ENCODE measurements at places on chromosomes 4 and X.

DNA sequence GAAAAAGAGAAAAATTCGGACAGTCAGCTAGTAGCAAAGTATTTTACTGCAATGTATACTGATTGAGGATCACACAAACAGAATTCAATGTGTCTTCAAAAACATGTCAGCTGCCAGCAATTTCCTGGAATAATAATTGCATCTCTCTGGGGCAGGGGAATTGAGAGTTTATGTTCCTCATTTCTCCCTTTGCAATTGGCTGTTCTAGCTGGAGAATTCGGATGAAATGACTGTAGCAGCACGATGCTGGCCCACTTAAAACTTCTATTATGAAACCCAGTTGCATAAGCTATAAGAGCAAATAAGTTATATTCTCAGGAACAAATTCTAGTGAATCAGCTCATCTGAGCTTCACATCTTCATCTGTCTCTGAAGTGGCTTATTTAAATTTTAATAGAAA is 99.9 kb upstream of the CPEB2 start:
- no peak for DNase-seq

- no peak for DNase-seq
Measured at GRCh38 chr4:31104043-31104442, 383.9 kb downstream of the PCDH7 start.

- no peak for DNase-seq
Measured at GRCh38 chr4:6916587-6917460, 7.2 kb downstream of the TBC1D14 start.

GRCh38 chr4:122781486-122781885 is 45.1 kb upstream of the FGF2 start:
- DNase-seq, result no peak

DNA sequence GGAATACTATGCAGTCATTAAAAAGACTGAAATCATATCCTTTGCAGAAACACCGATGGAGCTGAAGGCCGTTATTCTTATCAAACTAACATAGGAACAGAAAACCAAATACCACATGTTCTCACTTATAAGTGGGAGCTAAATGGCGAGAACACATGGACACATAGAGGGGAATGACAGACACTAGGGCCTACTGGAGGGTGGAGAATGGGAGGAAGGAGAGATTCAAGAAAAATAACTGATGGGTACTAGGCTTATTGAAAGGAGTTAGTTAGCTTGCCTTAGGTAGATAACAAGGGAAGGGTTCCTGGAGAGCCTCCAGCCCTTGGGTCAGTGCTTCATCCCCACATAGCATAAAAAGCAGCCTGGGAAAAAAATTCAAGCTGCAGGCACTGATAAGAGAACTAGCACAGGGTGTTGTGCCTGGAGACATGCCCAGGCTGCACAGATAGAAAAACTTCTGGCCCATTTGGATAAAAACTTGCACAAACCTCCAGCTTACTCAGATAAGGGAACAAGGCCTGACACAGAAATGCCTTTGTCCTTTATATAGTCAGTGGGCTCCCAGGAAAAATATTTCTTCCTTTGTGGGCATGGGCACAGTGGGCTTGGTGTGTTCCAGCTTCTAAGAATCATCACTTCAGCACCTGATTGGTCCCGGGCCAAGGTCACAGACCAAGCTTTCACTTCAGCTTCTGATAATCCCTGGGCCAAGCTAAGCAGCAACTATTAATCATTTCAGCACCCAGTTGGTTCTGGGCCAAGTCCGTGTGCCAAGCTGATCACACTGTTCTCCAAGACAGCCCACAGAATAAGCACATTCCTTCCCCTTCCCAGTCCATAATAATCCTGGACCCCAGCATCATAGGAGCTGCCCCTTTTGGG is 23.1 kb upstream of the PWWP3B start:
- DNase-seq, result no peak
